Left colon (tissue), 2 donors: ENCODE measurements at places on chromosomes 6 and 20. TPM values are rescaled to one million over a fixed set of nuclear protein-coding genes. Genes with fewer than 3 reads are reported as not detected.

GRCh38 chr20:1536893-1537730 lies 20.4 kb downstream of the SIRPD start:
- DNase-seq = no peak

FOXF2 gene
- total RNA-seq = 3.0 TPM

DNA sequence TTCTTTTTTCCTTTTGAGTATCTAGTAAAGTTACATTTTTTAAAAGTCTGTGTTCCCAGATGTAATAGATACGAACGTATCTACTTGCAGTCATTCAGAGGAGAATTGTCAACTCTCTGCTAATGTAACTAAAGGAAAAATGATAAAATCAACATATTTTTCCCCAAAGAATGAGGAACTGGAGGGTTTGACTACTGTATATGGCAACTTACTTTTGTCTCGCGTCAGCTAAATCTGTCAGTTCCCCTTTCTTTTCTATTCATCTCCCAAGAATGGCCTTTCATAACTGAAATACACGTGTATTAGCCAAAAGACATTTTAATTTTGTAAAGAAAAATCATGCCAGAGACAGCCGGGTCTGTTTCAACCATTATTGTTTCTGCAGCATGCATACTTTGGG lies 5.4 kb downstream of the EYA2 start:
- DNase-seq = no peak

DNA sequence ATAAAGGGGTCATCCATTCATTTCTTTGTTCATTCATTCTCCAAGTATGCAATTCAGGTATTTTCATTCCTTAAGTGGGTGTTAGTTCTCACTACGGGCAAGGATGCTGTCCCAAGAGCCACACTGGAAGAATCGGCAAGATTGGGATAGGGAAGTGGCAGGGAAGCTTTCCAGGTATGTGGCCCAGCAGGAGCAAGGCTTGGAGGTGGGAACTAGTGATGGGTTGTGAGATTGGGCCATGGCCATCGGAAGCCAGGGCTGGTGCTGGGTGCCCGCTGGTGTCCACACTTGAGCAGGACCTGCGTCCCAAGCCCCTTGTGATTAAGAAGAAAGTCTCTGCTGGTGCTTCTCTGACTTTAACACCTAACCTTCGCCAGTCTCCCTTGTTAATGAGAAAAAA lies 15.1 kb downstream of the VSTM2L start:
- DNase-seq = no peak

DNA sequence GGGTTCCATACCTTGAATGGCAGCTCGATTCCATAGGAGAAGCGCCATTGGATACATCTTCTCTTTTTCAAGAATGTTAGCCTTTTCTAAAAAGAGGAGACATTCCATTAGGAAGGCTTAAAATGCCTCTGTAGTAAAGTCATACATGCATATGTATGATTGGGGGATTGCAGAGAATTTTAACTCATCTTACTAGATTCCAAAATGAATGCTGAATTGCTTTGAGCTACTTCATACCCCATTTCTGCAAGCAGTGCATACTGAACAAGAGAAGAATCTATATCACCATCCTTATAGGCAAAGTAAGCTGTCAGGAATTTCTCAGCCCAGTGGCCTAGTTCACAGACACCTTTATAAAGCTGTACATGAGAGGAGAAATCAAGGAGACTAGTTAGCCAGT lies 80.3 kb downstream of the NDUFAF5 start:
- no peak for DNase-seq

DDRGK1 gene
- 50.4 TPM for total RNA-seq
